ENCODE measurements at places on chromosomes 7 and 10. TPM values are rescaled to one million over a fixed set of nuclear protein-coding genes. Genes with fewer than 3 reads are reported as not detected.

The ZNF488 gene
- total RNA-seq = 3.2 TPM

DNA sequence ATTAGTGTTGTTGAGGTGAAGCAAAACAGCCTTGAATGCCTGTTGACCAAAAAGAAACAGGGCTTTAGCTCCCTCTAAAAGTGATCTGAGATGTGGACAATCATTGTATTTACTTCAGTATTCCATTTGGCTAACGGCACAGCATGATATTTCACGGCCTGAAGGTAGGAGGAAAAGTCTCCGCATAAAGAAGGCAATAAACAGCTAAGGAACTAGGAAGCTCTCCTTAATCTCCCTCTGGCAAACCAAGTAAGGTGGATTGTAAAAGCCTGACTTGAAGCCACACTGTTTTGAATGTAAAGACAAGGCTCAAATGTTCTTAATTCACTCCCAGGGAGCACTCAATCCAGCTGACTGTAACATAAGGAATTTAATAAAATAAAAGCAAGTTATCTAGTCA, 160.0 kb upstream of the ZNF804B start:
- no peak overlapping the region for H3K4me3 ChIP-seq
- H3K4me1 ChIP-seq = peaks cover 4% of the 10 kb centered on the region
- DNase-seq = no peak

DNA sequence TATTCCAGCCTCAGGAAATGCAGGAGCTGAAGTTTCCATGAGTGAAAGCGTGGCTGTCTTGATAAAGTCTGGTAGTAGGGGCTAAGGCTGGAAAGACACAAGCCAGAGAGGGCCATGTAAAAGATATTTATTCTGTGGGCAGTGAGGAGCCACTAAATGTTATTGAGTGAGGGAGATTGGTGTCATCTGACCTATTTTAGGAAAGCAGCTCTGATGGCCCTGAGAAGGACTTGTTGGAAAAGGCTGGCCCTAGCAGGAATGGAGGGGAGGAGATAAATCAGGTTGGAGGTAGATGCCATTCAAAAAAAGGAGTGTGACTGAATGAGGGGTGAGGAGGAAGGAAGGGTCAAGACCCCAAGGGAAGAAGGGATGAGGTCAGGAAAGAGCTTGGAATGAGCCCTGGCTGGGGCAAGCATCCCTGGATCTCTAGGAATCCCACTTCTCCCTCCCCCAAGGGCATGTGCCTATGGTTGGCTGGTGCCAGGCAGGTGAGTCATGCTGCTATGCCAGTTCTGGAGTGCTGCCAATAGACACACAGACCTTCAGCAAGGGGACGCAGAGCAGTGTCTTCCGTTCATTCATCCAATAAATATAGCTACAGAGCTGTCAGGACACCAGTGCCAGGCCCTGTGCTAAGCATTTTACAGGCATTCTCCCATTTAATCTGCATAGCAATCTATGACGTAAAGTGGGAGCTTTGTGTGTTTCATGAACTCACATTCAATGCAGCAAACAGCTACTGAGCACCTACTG, 2.0 kb downstream of the ANKRD2 start:
- DNase-seq = no peak
- H3K36me3 ChIP-seq = no peaks in the 10 kb centered on the region
- H3K27ac ChIP-seq = no peak overlapping the region
- H3K27me3 ChIP-seq = no peaks in the 10 kb centered on the region
- H3K4me3 ChIP-seq = no peak overlapping the region
- no peaks in the 10 kb centered on the region for H3K4me1 ChIP-seq

DNA sequence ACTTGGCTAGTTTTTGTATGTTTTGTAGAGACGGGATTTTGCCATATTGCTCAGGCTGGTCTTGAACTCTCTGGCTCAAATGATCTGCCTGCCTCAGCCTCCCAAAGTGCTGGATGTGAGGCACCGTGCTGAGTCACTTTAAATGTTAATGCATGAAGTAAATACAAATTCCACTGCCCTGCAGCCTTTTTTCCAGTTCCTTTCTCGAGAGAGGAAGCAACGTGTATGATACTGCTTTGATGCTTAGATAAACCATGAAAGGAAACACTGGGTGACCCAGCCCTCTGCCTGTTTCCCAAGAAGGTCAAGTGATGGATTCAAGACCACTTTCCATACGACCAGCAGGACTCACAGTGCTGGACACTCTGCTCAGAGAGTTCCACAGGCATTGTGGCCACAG, 11.3 kb upstream of the MRPS24 start:
- H3K27me3 ChIP-seq = no peaks in the 10 kb centered on the region
- peaks cover 26% of the 10 kb centered on the region for H3K36me3 ChIP-seq
- DNase-seq = no peak
- peaks cover 9% of the 10 kb centered on the region for H3K4me1 ChIP-seq
- H3K27ac ChIP-seq = no peak overlapping the region

- H3K27me3 ChIP-seq = peaks cover 16% of the 10 kb centered on the region
- peaks cover 32% of the 10 kb centered on the region for H3K4me1 ChIP-seq
- H3K36me3 ChIP-seq = no peaks in the 10 kb centered on the region
Observed at GRCh38 chr7:47581804-47582763, at the start of gene TNS3. Gene TNS3, minus strand, starts transcription at chr7:47582111. Its CDS starts 142,475 bp downstream, at chr7:47439636.

DNA sequence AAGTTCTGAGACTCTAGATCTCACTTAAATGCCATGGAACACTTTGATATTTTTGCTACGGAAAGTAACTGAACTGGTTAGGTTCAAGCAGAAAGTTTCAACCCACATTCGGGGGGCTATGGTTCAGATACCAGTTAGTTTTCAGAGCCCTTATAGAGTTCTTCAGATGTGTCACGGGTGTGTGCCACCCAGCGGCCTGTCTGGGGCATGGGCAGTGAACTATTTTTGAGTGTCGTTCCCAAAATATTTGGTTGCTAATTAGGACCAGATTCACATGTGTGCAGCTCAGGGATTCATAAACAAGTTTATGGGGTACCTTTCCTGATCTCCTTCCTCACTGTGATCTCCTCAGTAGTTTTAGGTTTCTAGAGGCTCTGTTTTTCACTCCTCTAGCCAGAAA, 271.9 kb downstream of the C7orf25 start:
- H3K4me1 ChIP-seq = peaks cover 5% of the 10 kb centered on the region
- no peak overlapping the region for H3K27ac ChIP-seq
- H3K36me3 ChIP-seq = peaks cover 3% of the 10 kb centered on the region
- H3K27me3 ChIP-seq = no peaks in the 10 kb centered on the region

The AKR1E2 gene
- total RNA-seq = 3.9 TPM

DNA sequence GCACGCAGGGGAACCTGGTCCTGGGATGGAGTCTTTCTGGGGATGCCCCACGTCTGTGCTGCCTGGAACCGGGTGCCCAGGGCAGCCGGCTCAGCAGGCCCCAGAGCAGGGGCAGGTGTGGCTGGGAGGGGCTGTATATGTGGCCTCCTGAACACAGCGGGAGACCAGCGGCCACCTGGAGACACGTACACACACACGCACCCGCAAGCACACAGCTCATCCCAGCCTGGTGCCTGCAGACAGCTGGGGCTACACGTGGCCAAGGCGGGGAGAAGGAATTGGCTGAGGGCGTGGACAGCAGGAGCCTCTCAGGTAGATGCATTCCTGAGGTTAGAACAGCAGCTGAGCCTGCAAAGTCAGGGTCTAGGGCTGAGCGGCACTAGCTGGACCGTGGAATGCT, 14.0 kb downstream of the ADAM8 start:
- H3K4me1 ChIP-seq = peaks cover 9% of the 10 kb centered on the region
- no peaks in the 10 kb centered on the region for H3K36me3 ChIP-seq
- peaks cover 36% of the 10 kb centered on the region for H3K27me3 ChIP-seq

DNA sequence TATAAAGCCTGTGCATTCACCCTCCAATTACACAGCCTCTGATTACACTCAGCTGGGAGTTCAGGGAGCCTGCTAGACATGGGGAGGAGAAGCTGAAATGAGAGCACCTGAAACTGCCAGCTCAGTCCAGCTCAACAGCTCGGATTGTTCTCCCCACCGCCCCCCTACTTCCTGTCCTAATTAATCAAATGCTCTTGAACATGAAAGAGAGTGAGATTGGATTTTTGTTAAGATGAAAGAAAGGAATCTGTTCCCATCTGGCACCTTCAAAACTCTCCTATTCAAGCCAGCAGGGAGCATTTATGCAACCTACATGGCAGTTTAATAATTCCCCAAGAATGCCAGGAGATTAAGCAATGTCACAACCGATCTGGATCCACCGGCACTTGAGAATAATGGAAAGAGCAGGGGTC, 98.0 kb downstream of the NPSR1 start:
- H3K36me3 ChIP-seq = no peaks in the 10 kb centered on the region
- no peak overlapping the region for H3K4me3 ChIP-seq
- no peaks in the 10 kb centered on the region for H3K27me3 ChIP-seq
- H3K4me1 ChIP-seq = peaks cover 7% of the 10 kb centered on the region
- H3K27ac ChIP-seq = no peak overlapping the region

DNA sequence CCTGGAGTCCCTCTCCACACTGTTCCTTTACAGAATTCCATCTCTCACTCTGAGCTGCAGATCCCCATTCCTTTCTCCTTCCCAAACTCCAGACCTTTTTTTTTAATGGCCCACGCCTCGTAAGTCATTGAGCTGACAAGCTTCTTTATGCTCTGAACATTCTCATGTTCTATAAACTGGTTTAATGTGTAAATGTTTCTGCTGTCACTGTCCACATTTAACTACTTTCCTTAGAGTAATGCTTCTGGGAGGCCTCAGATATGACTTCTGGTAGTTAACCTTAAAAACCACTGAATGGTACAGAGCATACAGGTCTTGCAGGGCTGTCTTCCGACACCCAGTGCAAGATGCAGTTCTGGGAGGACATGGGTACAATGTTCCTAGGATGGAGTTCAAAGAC, 71.1 kb upstream of the CAMK2B start:
- H3K27me3 ChIP-seq = no peaks in the 10 kb centered on the region
- no peak overlapping the region for H3K4me3 ChIP-seq
- DNase-seq = no peak
- H3K36me3 ChIP-seq = no peaks in the 10 kb centered on the region
- no peaks in the 10 kb centered on the region for H3K4me1 ChIP-seq

GRCh38 chr10:23966504-23967051, 242.4 kb upstream of the KIAA1217 start:
- H3K4me3 ChIP-seq = no peak overlapping the region
- H3K4me1 ChIP-seq = no peaks in the 10 kb centered on the region
- H3K36me3 ChIP-seq = no peaks in the 10 kb centered on the region
- H3K27ac ChIP-seq = no peak overlapping the region

DNA sequence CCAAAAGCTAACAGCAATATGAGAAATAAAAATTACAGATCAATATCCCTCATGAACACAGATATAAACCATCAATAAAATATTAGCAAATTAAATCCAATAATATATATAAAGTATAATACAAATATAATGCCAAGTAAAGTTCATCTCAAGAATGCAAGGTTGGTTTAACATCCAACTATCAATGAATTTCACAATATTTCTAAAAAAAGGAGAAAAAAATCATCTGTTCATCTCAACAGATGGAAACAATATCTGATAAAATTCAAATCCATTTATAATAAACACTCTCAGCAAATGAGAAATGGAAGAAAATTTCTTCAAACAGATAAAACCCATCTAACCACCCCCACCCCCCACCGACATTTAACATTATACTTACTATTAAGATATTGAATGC, 86.9 kb downstream of the SIRT1 start:
- no peak overlapping the region for H3K27ac ChIP-seq
- DNase-seq = no peak

DNA sequence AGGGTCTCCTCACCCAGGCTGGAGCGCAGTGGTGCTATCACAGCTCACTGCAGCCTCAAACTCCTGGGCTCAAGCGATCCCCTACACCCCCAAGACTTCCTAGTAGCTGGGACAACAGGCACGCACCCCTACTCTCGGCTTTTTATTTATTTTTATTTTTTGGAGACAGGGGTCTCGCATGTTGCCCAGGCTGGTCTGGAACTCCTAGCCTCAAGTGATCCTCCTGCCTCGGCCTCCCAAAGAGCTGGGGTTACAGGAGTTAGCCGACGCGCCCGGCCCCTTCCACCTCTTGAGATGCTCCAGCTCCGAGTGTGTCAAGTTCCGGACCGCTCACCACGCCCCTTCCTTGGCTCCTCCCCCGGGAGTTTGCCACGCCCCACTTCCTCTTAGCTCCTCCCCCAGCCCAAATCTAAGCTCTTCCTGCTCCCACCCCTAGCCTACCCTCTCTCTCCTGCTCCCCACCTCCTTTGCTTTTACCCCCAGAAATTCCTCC, 6.3 kb downstream of the NAT16 start:
- peak; percentile 44 for DNase-seq
- H3K36me3 ChIP-seq = no peaks in the 10 kb centered on the region
- peaks cover 97% of the 10 kb centered on the region for H3K27me3 ChIP-seq
- no peak overlapping the region for H3K4me3 ChIP-seq
- H3K4me1 ChIP-seq = peaks cover 24% of the 10 kb centered on the region

DNA sequence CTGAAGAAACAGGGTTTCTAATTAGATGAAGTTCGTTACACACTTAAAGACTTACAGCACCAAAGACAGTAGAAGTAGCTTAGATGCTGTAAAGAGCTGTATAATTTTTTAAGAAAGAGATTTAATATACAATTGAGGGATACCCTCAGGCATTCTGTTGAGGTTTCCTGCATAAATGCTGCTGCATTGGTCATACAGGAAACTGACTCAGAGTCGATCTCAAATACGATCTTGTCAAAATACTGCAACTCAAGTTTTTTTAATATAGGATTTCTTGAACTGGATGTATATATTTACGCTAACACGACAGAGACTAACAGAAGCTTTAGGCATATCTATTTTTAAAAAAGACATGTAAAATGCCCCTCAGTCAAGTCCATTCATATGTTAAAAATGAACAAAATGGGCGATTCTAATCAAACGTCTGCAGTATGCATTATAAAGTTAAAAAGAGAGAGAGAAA, 2.4 kb upstream of the ARID5B start:
- H3K27ac ChIP-seq = no peak overlapping the region
- H3K36me3 ChIP-seq = no peaks in the 10 kb centered on the region
- DNase-seq = no peak
- H3K4me3 ChIP-seq = peak overlapping the region; percentile 98

DNA sequence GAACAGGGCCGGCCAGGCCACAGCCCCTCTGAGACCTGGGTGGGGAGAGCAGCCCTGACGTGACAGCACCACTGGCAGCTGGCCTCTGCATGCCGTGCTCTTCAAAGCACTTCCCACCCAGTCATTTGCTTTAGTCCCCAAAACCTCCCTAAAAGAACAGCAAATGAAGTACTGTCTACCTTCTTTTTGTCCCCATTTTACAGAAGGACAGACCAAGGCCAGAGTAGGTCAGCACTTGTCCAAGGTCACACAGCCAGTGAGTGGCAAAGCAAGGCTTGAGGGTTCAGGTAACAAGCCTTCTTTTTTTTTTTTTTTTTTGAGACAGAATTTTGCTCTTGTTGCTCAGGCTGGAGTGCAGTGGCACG, 15.1 kb downstream of the ATP6V1F start:
- no peaks in the 10 kb centered on the region for H3K4me1 ChIP-seq
- H3K4me3 ChIP-seq = no peak overlapping the region
- H3K27ac ChIP-seq = no peak overlapping the region

DNA sequence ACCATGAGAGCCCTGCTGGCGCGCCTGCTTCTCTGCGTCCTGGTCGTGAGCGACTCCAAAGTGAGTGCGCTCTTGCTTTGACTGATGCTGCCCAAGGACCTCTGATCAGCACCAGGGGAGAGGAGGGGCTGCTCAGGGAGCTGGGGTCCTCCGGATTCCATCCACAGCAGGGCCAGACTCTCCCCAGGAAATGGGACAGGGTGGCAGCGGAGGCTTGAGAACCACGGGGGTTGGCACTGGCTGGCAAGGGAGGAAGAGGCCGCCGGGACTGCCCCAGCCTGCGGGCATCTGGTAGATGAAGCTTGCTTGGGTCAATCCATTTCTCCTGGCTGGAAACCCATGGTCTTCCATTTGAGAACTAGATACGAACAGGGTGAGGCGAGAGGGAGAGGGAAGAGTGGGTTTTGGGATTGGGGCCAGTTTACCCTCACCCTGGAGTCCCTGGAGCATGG, 647 bp downstream of the PLAU start:
- H3K27ac ChIP-seq = no peak overlapping the region
- H3K4me3 ChIP-seq = peak overlapping the region; percentile 88
- H3K4me1 ChIP-seq = peaks cover 45% of the 10 kb centered on the region
- H3K36me3 ChIP-seq = no peaks in the 10 kb centered on the region
- DNase-seq = no peak
- peaks cover 50% of the 10 kb centered on the region for H3K27me3 ChIP-seq
